Effector memory CD4-positive, alpha-beta T cell (primary cell): ENCODE measurements at places on chromosomes 2 and 18.

DNA sequence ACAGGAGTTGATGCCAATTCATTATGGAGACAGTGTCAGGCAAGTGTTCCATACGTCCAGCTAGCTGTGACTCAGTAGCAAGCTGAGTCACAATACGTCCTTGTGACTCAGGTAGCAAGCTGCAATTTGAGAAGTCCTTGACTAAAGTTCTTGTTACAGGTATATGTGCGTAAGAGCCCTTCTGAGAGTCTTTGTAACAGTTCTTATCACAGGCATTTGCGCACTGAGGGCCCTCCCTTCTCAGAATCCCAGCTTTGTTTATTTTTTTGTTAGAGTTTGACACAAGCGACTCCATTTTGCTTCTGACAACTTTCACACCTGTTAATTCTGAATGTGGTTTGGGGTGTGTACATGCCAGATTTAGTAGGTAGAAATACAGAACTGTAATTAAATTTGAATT, 20.1 kb upstream of the ACMSD start:
- DNase-seq, result no peak

DNA sequence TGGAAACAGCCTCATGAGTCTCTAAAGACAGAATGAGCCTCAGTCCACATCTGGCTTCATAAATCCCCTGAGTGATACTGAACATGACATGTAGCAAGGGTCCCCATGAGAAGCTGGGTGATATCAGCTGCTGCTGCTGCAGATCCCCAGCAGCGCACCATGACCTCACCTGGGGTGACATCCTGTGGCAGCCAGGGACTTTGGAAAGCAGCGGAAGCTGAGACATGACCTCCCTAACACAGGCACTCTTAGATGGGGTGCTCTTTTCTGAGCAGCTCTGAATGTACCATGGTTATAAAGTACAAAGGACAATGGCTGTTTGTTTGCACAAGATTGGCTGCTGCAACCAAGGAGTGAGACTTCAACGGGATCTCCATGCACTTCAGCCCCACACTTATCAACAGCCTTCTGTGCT, 74.7 kb upstream of the TMEM200C start:
- DNase-seq, result no peak

DNA sequence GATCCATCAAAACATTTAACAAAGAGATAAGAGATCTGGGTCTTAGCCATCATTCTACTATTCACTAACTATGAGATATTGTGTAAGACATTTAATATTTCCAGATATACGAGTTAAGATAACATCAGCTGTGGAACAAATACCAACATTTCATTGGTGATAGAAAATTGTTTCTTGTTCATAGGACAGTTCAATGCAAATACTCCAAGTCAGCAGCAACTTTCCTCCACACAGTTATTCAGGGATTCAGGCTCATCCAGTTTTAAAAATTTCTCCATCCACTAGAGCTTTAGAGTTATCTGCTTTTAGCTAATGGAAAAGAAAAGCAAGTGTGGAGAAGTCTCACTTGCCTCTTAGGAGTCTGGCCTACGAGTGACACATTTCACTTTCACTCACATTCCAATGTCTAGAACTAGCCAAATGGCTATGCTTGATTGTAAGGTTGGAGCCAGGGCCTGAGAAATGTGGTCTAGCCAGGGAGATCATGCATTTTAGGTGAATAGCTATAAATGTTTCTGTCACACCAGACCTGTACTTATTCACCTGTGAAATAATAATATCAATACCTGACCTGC, 119.3 kb upstream of the MAPRE2 start:
- DNase-seq, result no peak

- no peak for DNase-seq
Measured at GRCh38 chr18:70197026-70197425, 8.5 kb downstream of the RTTN start.
